ENCODE measurements at places on chromosomes 5 and 9.

GRCh38 chr9:124480621-124480981 lies 26.6 kb downstream of the NR5A1 start:
- DNase-seq: no peak

DNA sequence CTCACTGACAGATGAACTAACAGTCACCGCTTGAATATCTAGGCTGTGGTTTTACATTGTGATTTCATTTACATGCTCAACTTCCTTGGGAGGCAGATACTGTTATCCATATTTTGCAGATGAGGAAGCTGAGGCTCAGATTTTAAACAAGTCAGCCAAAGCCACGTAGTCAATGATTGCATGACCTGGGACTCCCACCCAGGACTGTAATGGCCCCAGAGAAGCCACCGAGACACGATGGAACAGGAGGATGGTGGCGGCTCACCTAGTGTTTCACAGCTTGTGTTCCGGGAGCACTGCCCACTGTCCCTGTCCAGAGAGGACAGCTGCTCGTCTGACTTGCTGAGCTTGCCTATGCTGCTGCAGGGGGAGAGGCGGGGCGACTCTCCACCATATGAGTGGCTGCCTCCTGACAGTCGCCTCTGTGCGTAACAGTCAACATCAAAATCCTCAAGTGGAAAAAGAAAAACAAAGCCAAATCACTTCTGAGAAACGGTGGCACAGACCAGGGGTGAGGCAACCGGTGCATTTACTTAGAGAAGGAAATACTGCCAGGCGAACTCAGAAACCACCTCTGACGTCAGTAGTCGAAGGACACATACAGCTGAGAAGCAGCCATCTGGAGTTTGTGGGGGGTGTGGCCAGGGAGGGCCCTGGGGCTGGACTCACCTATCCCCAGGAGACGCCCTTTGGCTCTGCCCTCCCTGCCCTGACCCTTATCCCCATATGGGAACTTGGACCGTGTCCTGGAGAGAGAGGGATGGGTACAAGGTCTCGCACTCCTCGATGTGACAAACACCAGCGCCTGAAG lies 82.5 kb downstream of the PRRT1B start:
- peak; percentile 58 for DNase-seq

DNA sequence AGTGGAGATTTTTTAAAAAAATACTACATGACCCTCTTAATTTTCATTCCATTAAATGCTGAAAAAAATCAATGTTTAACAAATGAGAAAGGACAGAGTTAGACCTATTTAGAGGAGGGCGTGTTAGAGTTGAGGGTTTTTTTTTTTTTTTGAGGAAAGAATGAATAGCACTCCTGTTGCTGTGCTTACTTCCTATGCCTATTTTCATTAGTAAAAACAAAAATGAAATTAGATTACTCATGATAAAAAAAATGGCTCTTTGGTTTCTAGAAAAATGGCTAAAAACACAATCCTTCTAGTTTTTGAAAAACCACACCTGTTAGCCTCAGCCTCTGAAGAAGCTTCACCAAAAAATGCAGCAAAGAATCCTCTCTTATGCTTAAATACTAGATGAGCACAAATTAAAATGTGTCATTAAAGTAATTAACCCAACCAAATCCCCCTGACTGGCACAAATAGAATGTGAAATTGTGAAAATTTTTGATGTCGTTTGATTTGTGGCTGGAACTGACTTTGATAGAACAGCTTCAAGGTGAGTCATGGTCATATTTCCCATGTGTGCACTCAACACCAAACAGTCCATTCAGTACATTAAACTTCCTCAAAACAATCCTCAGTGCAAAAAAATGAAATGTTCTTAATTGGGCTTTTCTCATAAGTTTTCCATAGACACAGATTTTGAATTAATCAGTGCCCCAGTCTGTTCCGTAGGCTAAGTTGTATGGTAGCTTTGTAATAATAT lies 98.0 kb downstream of the MACIR start:
- no peak for DNase-seq

- DNase-seq: no peak
These were observed 278.4 kb upstream of the IRX1 start for GRCh38 chr5:3317051-3317795.

GRCh38 chr9:134624137-134624591 lies 17.4 kb upstream of the COL5A1 start:
- no peak for DNase-seq

GRCh38 chr5:136909906-136910305 lies 544.6 kb upstream of the TRPC7 start:
- no peak for DNase-seq

DNA sequence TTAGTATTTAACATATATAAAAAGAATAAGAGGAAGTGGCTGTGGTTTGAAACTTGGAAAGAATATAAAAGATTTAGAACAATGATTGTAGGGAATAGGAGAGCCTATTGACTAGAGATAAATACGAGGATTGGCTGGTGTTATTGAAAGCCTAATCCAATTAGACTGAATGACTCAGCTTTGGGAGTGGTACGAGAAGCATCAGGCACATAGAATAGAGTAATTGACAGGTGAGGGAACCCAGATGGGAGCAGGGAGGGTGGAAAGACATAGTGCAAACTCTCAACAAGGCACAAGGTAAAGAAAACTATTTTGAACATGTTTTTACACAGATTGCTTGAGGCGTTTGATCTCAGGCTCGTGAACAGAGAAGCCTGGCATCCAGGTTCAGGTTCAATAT lies 338.9 kb upstream of the KLF9 start:
- DNase-seq: no peak
